ENCODE measurements at places on chromosomes 13 and 19.

- DNase-seq = no peak
- peaks cover 47% of the 10 kb centered on the region for H3K36me3 ChIP-seq
- no peaks in the 10 kb centered on the region for H3K4me1 ChIP-seq
- no peaks in the 10 kb centered on the region for H3K27me3 ChIP-seq
- no peak overlapping the region for H3K27ac ChIP-seq
Observed at GRCh38 chr19:37738371-37738770, 18.8 kb upstream of the ZNF607 start.

DNA sequence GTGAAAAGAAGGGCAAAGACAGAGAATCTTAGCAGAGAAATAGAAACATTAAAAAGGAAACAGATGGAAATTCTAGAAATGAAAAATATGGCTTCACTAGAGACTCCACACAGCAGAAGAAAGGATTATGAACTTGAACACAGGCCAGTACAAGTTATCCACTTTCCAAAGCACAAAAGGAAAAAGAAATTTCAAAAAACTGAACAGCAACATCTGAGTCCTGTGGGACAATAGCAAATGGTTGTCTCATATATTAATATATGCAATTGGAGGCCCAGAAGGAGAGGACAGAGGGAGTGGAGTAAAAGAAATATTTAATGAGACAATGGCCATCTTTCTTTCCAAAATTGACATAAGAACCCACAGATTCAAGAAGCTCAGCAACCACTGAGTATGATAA, 141.7 kb upstream of the GJB6 start:
- H3K27me3 ChIP-seq = peaks cover 18% of the 10 kb centered on the region
- H3K4me1 ChIP-seq = peaks cover 8% of the 10 kb centered on the region
- no peak overlapping the region for H3K27ac ChIP-seq
- no peak for DNase-seq
- H3K4me3 ChIP-seq = no peak overlapping the region

- H3K4me3 ChIP-seq = no peak overlapping the region
- peak overlapping the region; percentile 31 for H3K27ac ChIP-seq
- no peak for DNase-seq
- H3K36me3 ChIP-seq = no peaks in the 10 kb centered on the region
Observed at GRCh38 chr13:78606471-78607408, 3.4 kb upstream of the POU4F1 start.

- peaks cover 20% of the 10 kb centered on the region for H3K36me3 ChIP-seq
- H3K27ac ChIP-seq = no peak overlapping the region
- H3K4me1 ChIP-seq = peaks cover 3% of the 10 kb centered on the region
- no peak for DNase-seq
- H3K4me3 ChIP-seq = no peak overlapping the region
Observed at GRCh38 chr13:42137856-42138537, 89.5 kb downstream of the DGKH start.

GRCh38 chr19:30249911-30250310, 122.3 kb upstream of the ZNF536 start:
- no peak overlapping the region for H3K4me3 ChIP-seq
- no peaks in the 10 kb centered on the region for H3K4me1 ChIP-seq
- H3K27me3 ChIP-seq = peaks cover 15% of the 10 kb centered on the region
- no peaks in the 10 kb centered on the region for H3K36me3 ChIP-seq
- DNase-seq = no peak

All from activated CD4-positive, alpha-beta T cell treated with anti-CD3 and anti-CD28 coated beads, Interleukin-2, amount 10 ng/mL, durations not matched to agents 7 days and 5 days (primary cell).